ENCODE measurements at places on chromosomes 6 and 20.

DNA sequence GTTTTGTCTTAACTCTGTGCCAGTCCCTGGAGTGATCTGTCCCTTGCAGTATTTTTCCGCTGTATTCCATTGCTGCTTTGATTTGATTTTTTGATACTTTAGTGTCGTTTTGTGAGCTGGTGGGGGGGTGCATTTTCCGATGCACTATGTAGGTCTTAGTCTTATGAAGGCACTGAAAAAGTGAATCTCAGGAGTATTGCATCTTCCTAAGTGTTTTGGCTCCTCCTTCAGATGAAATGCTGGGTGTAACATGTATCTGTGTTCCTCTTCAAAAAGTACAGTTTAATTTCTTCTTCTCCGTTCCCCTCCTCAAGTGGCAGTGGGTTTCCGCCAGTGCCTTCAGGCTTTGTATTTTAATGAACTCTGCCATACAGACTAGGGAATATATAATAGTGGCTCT lies 580.7 kb upstream of the GJE1 start:
- no peak for DNase-seq

GRCh38 chr20:49602345-49603208 lies 34.6 kb upstream of the PTGIS start:
- DNase-seq, result no peak

DNA sequence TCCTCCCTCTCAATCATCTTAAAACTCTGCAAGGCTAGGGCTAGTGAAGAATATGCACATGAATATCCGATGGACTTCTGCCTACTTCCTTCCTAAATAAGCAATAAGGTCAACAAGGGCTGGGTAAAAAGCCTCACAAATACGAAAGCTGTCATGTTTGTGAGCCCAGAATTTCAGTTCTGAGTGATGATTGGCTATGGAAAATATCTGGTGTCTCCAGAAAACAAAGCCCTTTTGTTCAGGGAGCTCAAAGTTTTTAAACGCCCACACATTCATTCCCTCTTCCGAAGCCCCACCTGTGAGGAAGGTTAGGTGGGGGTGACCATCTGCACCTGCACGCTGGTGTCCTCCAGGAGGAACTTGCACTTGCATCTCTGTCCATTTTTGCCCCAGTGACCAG lies 126.9 kb upstream of the ARMC2 start:
- DNase-seq, result no peak

DNA sequence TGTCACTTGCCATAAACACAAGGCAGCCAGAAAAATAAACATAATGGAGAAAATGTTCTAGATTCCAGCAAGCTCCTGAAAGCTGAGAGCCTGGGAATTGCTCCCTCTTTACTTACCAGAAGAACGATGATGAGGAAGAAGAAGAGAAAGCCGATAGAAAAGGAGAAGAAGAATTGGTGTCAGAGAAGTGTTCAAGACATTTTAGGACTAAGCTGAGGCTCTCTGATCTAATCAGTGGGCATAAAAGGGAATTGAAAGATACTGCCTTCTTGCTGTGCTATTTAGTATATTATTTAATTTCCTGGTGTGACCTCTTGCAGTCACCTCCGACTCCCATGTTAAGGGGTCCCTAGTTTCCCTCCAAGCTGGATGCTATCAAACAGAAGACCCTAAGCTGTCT lies 316.6 kb upstream of the JARID2 start:
- DNase-seq, result no peak

DNA sequence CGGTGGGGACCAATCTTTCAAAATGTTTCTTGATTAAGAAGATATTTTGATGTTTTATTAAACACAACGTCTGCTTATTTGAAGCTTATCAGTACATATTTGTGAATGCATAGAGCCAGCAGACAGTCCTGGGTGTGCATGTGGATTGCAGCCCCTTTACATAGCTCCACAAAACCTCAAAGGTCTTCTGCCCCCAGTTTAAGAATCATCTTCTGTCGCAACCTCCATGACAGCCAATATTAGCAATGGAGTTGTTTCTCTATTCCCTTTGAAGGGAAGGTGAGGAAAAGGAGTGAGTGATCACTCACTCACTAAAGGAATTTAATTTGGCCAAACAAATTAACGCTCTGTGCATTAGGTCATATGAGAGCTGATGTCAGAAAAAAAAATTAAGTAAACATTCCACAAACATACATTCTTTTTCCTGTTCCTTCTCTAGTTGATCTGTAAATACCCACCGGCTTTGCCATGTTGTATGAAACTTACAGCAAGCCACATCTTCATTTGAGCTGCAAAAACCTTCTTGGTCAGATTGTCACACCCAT lies 152.9 kb downstream of the SIM1 start:
- no peak for DNase-seq

DNA sequence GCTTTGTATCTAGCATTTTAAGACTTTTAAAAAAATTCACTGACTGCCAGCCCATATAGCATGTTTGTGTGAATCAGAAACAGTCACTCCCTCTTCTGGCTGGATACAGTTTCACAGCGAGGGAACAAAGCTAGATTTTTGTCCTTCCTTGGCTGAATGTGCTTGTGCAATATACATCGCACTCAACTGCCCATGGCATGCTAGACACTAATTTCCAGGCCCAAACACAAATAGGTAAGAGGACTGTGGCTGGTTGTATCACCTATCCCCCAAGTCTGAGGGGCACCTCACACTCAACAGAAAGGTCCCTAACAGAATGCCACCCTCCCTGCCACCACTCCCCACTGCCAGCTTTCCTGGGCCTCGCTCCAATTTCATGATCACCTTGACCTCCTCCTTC lies 16.2 kb upstream of the BLCAP start:
- DNase-seq, result no peak

- DNase-seq, result no peak
Measured at GRCh38 chr20:29296256-29297230, 1960.9 kb upstream of the DEFB115 start.

GRCh38 chr6:7108964-7109836 lies 1.4 kb downstream of the RREB1 start:
- DNase-seq, result no peak

- no peak for DNase-seq
Measured at GRCh38 chr6:41294214-41294872, 7.9 kb upstream of the TREM1 start.

GRCh38 chr6:13466304-13467215 lies 20.8 kb downstream of the GFOD1 start:
- no peak for DNase-seq

- DNase-seq, result no peak
Measured at GRCh38 chr20:20398123-20398522, 30.2 kb downstream of the INSM1 start.

All from cortex of kidney (tissue), 1 donor.